NCI-H2029 treated with DMSO at 0.1 percent for 48 hours (cell line): ENCODE measurements at places on chromosomes 7 and 10.

DNA sequence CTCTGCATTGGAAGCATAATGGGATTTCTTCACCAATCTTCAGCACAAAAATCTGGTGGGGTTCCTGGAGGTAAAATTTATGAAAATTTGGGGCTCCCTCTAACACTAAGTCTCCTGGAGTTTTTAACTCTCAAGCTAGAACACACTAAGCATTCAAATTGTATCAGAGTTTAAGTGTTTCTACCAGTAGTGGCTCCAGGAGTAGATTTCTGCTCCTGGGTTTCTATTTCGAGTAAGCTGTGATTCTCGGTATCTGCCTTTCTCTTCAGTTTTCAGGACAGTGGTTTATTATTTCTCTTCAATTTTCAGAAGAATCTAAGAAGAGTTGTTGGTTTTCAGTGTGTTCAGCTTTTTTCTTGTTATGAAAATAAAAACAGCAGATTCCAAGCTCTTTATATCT, 566.4 kb upstream of the KCND2 start:
- DNase-seq, result no peak

DNA sequence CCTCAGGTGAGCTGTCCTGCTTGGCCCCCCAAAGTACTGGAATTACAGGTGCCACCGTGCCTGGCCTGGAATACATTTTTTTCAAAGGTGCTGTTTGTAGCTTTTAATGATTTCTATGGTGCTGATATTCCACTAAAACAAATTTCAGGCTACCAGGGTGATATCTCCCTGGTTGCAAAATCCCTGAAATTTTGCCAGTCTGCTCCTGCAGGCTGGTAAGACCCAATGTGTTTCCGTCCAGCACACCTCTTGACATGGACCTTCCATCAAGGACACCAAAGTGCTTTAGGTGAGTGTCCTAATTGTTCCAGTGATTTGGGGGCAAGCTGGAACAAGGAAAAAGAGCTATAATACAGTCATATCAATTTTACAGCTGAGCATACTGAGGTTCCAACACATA, 69.8 kb upstream of the KMT2C start:
- DNase-seq, result no peak

DNA sequence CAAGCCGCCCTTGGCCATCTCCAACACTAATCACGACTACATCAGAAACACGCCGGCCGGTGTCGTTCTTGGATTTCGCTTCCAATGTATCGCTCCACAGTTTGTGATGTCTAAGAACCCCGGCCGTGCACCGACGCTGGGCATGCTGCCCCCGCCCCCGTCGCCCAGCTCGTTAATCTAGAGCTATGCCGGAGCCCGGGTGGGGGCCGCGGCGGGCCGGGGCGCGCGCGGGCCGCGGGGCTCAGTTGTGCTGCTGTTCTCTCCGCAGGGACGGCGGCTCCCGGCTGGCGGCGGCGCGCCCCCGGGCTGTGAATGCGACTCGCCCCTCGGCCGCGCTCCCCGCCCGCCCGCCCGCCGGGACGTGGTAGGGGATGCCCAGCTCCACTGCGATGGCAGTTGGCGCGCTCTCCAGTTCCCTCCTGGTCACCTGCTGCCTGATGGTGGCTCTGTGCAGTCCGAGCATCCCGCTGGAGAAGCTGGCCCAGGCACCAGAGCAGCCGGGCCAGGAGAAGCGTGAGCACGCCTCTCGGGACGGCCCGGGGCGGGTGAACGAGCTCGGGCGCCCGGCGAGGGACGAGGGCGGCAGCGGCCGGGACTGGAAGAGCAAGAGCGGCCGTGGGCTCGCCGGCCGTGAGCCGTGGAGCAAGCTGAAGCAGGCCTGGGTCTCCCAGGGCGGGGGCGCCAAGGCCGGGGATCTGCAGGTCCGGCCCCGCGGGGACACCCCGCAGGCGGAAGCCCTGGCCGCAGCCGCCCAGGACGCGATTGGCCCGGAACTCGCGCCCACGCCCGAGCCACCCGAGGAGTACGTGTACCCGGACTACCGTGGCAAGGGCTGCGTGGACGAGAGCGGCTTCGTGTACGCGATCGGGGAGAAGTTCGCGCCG, 1.9 kb downstream of the VWC2 start:
- DNase-seq, result no peak

GRCh38 chr7:6165521-6166320, 106.7 kb downstream of the CYTH3 start:
- no peak for DNase-seq

DNA sequence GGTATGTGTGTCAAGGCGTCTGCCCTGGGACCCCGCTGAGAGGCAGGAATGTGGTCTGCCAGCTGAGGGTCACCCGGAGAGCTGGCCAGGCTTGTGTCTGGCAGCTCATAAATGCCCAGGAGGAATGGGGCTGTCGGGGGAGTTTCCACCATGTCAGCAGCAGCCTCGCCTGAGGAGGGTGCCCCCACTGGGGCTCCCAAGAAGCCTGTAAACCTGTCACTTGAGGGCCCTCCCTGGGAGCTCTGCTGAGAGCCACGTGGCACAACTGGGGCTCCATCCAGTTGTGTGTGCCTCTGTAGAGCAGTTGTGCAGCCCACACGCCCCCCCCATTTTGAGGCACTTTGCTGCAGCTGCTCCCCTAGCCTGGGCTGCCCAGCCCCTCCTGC, 70.6 kb downstream of the NEURL1 start:
- DNase-seq, result no peak

DNA sequence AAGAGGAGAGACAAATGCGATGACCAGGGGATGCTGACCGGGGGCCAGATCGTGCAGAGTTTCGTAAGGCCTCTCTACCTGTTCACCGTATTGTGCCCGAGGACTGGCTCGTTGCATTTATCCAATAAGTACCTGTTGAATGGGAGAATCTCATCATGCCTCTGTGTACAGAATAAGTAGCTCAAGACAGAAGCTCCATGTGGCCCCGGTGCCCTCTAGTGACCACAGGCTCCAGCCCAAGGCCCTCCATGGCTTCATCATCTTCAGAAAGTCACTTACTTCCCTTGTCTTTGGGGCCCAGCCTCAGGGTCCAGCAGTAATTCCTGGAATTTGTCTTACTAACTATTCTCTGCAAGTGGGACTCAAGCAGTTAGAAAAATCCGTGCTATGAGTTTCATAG, 151.0 kb downstream of the CHN2 start:
- no peak for DNase-seq

- no peak for DNase-seq
Observed at GRCh38 chr10:23073527-23073926, 21.9 kb upstream of the MSRB2 start.

DNA sequence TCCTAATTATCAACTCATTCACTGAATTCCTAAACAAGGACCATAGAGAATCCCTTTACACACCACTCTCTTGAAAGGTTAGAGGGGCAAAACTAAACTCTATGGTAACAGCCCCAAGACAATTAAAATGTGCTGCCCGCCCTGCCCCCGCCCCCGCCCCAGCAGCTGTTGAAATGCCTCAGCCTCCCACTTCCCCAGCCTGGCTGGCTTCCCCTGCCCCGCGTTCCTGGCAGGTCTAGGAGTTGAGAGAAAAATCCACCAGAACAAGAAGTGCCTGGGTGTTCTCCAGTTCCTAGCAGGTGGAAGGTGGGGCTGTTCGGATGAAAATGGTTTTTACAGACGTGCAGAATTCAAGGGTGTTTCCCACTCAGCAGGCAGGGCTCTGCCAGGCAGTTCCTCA, 109.5 kb upstream of the ZEB1 start:
- no peak for DNase-seq

DNA sequence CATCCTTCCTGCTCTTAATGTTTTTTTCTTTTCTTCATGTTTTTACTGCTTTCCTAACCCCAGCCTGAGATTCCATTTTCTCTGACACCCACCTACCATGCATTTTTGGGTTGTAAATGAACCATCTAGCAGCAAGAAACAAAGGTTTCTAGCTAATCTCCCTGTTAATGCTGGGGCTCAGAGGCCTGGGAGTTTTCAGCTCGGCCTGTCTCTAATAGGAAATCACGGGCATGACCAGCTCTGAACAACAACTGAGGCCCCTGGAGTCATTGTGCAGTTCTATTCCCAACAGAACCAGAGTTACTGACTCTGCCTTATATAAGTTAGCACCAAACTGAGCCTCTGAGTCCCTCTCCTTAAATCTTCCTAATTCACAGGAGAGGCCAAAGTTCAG, 134.8 kb downstream of the CFAP58 start:
- DNase-seq, result no peak

GRCh38 chr7:47473499-47474210, 108.3 kb downstream of the TNS3 start:
- no peak for DNase-seq

DNA sequence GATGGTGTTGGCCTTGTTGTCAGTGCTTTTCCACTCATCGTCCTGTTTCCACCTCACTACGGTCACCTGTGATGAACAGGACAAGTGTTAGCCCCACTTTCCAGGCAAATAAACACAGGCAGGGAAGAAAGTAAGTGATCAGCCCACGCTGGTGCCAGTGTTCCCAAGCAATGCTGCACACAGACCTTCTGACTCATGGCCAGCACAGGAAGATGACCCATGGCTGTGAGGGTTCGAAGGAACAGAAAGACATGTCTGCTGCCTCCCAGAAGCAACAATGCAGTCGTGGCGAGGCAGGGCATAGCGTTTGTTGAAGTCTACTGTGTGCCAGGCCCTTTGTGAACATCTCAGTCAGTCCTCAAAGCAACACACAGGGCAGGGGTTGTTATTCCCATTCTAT, 35.7 kb downstream of the SLC29A3 start:
- no peak for DNase-seq

- no peak for DNase-seq
Observed at GRCh38 chr7:86978808-86979506, 80.5 kb downstream of the ELAPOR2 start.

DNA sequence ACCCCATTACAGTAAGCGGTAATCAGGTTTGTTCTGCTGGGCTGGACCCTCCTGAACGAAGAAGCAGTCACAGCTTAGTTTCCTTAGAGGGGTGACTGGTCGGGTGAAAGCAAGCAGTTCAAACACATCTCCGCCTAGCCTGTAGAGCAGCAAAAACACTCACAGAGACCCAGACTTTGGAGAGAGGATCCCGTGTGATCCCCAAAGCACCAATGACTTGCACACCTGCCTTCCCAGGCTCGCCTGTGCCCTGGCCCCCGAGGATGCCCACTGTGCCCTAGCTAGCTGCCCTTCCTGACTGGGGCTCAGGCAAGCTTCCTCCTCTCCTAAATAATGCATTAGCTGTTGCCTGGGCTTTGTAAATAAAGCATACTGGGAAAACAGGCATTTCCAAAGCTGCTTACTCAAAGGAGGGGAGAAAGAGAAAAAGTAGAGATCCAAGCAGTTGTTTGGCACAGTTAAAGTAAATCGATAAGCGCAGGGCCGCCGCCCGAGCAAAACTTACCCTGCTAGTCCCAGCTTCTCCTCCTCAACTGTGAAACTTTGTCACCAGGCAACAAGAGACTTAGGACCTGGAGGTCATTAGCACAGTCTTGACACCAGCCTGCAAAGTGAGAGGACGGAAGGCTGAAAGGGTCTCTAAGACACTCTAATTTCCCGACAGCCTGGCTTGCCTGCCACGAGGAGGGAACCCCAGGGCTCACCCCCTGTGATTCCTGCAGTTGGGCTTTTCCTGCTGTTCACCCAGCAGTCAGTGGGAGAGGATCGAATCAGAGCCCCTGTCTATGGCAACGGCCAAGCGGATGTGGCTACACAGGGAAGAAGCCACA, 4.8 kb downstream of the LRRC18 start:
- no peak for DNase-seq

DNA sequence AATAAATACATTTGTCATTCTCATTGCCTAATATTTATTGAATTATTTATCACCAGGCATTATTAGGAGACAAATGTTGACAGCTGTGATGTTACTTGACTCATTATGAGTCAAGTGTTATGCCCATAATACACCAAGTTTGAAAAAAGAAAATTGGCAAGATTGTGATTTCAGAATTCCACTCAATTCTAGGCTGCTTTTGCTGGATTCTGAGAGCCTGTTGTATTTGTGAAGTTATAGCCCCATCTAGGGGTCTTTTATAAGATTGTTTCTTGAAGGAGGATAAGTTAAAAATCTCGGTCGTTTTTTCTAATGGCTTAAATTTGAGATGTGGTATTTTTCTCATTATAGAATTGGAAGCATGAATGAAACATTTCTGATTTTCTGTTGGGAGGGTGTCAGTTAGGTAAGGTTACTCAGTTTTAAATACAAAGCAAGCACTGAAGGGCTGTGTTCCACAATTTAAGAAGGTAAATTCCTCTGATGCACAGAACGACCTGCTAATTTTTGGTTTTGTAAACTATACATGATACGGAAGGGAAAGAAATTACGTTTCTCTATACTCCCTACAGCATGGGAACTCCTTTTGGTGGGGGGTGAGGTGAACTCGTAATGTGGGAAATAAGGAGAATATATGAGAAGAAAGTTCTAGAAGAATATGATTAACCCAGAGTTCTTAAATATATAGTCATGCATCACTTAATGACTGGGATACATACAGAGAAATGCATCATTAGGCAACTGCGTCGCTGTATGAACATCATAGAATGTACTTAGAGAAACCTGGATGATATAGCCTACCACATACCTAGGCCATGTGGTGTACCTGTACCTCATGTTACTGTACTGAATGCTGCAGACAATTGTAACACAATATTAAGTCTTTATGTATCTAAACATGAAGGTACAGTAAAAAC, 2.6 kb downstream of the STK31 start:
- peak; percentile 27 for DNase-seq
